ENCODE measurements at places on chromosomes 16 and 17.
A peak's percentile ranks its signal among the peaks of the same experiment; 100 is the strongest.

DNA sequence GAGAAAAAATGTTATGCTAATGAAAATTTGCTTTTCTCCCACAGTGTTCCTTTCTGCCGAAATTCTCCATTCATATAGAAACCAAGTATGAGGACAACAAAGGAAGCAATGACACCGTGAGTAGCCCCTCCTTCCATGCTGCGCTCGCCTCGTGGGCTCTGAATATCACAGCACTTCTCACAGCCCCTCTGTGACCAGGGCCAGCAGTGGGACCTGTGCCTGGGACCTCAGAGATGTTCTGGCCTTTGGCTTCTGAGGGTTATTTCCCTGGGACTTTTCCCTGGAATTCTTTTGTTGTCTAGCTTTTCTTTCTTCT lies 139.6 kb upstream of the NOL11 start:
- no peak for DNase-seq

DNA sequence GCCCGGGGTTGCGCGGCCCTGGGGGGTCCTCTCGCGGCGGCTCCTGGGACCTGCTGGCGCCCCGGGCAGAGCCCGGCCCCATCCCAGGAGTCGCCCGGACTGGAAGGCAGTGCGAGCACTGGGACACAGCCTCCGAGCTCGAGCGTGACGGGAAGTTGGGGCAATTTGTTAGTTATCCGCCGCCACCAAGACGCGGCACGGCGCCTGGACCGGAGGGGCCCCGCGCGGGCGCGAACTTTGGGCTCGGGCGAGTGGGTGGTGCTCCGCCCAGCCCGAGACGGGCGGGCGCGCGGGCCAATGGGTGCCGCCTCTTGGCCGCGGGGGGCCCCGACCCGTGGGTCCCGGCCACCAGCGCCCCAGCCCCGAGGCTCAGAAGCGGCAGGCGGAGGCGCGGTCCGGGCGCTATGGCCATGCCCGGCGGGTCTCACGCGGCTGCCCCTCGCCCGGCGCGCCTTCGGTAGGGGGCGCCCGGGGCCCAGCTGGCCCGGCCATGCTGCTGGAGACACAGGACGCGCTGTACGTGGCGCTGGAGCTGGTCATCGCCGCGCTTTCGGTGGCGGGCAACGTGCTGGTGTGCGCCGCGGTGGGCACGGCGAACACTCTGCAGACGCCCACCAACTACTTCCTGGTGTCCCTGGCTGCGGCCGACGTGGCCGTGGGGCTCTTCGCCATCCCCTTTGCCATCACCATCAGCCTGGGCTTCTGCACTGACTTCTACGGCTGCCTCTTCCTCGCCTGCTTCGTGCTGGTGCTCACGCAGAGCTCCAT lies at the start of gene ADORA2B:
Gene ADORA2B, plus strand, starts transcription at position 372 of the 768 bp plus-strand sequence. Its CDS starts 119 bp downstream, at position 491.
- DNase-seq, result peak; percentile 26

DNA sequence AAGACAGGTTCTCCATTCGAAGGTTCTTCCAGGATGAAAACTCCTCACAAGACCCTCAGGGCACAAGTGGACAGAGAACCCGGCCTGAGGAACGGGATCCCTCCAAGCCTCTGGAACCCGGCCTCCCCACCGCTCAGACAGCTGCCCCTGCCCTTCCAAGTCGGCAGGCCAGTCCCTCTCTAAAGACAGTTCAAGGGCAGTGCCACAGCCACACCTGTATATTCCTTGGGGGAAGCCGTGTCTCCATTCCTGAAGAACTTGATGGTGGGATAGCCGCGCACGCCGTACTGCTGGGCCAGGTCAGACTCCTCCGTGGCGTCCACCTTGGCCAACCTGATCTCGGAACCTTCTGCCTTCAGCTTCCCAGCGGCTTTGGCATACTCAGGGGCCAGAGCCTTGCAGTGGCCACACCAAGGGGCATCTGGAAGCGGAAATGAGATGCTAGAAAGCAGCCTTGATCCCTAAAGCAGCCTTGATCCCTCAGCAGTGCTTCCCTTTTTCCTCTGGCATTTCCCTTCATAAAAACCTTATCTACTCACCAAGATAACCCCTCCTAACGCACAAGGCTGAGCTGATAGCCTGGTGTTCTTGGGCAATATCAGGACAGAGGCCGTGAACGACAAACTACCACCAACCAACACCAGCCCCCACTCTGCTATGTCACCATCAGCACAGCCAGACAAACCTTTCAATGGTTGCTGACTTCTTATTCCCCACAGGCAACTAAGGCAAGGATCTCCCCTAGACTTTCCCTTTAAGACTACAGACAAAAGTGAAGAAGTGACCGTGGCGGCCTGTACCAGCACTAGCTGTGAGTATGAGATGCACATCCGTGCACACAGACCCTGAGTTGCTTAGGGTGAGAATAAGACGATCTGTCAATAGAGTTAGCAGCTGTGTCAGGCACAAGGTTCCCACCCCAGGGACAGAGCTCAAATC lies 1.1 kb downstream of the P4HB start:
- DNase-seq, result no peak

- DNase-seq, result no peak
Observed at GRCh38 chr16:84117494-84117843, 727 bp upstream of the MBTPS1 start.

DNA sequence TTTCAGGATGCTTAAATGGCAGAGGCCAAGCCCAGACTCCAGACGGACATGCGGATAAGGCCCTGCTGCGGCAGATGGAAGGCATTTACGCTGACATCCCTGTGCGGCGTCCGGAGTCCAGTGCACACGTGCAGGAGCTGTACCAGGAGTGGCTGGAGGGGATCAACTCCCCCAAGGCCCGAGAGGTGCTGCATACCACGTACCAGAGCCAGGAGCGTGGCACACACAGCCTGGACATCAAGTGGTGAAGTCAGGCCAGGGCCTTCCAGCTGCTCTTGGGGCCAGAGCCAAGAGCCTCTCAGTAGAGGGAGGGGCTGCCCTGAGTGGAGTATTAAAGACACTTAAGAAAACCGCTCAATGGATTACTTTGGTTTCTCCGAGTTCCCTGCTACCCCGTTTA lies 29.4 kb downstream of the NARF start:
- DNase-seq, result no peak

DNA sequence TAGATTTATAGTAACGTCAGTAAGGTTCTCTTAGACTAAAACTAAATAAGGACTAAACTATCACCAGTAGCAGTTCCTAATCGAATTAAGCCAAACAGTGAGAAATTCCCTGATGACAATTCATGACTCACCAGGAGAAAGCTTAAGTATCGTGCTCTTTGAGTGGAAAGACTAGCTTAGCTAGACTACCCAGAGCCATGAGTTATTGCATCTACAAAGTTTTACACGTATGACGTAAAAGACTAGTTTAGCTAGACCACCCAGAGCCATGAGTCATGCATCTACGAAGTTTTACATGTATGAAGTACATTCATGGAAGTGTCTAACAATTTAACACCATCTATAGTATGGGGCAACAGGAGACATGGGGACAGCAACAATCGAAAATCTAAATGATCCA lies 36.6 kb downstream of the UBE2G1 start:
- DNase-seq, result peak; percentile 90

GRCh38 chr16:85679870-85680269 lies 8.9 kb downstream of the GINS2 start:
- no peak for DNase-seq
